ENCODE measurements at places on chromosomes 2 and 18.

DNA sequence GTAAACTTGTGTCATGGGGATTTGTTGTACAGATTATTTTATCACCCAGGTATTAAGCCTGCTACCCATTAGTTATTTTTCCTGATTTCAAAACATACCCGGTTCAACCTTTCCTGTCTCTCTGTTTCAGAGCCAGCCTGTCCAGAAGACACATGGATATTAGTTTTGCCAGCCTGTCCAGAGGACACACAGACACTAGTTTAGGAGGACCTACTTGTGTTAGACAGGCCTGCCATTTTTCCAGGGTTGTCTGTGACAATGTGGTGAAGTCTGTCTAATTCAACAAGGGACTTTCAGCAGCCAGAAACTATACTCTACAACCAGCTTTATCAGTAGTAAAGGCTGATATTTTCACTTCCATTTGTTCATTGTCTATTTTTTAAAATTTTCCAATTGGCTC is 56.1 kb upstream of the DCC start:
- DNase-seq: no peak

DNA sequence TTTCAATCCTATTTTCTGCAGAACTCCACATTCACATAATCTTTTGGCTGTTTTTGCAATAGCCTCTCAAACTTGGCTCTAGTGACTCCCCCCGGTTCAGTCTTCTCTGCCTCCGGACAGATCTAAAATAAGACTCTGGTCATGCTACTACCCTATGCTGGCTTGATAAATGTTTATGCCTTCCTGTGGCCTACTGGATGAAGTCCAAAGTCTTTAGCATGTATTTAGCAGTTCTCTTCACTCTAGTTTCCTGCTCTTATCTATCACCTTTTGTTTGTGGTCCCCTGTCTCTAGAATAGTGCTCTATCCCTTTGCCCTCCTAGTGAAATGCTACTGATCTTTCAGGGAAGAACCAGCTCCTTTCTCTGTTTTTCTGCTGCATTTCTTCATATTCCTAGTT is 14.4 kb downstream of the ADCYAP1 start:
- no peak for DNase-seq

DNA sequence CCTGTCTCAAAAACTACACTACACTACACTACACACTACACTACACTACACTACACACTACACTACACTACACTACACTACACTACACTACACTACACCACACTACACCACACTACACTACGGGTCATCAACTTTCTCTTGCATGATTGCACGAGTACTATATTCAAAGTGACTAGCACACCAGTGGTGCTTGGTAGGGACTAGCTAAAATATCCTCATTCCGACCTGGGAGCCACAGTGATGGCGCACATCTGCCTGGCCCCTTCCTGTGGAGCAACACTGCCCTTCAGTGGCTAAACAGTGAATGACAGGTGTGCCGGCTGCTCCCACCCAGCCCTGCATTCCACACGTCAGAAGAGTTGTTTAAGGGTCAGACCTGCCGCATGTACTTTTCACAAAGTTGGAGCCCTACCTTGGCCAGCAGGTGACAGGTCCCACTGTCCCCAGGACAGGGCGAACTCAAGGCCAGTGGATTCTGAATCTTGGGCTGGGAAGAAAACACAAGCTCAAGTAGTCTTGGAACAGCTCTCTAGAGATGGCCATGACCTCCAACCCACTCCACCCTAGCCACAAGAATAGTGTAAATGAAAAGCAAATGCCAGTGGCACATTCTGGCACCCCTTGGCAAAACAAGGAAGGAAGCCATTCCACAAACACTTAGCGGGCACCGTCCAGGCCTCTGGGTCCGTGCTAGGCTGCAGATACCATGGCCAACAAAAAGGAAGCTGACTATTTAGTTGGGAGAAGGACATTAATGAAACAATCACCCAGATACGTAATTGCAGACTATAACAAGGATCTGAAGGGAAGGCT is 79.7 kb upstream of the MSH2 start:
- DNase-seq: peak; percentile 20

GRCh38 chr2:170073288-170073687 is 104.7 kb upstream of the MYO3B start:
- DNase-seq: no peak

GRCh38 chr2:45637440-45637839 is 14.0 kb upstream of the PRKCE start:
- no peak for DNase-seq

Measured in stimulated activated CD8-positive, alpha-beta memory T cell treated with anti-CD3 and anti-CD28 coated beads, Interleukin-7, amount 100 ng/mL, for 1 hour (primary cell).